ENCODE measurements at places on chromosomes 5 and 9. TPM values are rescaled to one million over a fixed set of nuclear protein-coding genes. Genes with fewer than 3 reads are reported as not detected.

DNA sequence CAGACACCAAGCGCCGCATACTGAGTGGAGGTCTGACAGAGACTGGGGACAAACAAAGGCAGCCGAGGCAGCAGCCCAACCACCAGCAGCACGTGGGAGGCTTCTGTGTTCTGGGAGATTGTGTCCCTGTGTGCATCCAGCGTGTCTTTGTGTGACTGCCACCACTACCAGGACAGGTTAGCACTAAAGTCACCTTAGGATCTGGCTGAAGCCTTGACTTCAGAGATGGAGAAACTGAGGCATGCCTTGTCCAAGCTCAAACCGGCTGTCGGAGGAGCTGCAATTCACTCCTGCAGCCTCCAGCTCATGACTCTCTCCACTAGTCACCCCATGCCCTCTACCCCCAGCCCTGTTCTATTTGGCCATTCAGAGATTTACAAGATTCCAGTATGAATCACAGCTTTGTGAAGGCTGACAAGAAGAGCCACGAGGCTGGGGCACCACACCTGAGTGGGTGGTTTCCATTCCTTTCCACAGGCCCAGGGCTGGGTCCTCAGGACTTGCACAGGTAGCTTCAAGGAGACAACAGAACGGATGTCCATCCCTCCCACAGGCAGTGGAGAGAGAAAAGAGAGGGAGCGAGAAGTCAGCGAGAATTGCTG, 69.3 kb downstream of the SHB start:
- DNase-seq, result no peak

Gene STK32A
- 0.64 TPM for total RNA-seq

DNA sequence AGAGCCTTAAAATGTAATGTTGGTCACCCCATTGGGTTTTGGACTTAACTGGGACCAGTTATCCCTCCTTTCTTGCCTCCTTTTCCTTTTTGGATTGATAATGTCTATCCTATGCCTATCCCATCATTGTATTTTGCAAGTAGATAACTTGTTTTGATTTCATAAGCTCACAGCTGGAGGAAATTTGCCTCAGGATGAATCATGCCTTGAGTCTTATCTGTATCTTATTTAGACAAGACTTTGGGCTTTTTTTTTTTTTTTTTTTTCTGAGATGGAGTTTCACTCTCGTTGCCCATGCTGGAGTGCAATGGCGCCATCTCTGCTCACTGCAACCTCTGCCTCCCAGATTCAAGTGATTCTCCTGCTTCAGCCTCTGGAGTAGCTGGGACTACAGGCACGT, 443.3 kb downstream of the DNAH5 start:
- no peak for DNase-seq

- DNase-seq, result no peak
Observed at GRCh38 chr9:37364751-37365360, 57.6 kb upstream of the GRHPR start.

- no peak for DNase-seq
Observed at GRCh38 chr9:37555786-37556185, 20.4 kb downstream of the FBXO10 start.

Gene ARID3C
- not detected for total RNA-seq

GRCh38 chr5:149999359-149999758, 1.1 kb downstream of the TIGD6 start:
- no peak for DNase-seq

DNA sequence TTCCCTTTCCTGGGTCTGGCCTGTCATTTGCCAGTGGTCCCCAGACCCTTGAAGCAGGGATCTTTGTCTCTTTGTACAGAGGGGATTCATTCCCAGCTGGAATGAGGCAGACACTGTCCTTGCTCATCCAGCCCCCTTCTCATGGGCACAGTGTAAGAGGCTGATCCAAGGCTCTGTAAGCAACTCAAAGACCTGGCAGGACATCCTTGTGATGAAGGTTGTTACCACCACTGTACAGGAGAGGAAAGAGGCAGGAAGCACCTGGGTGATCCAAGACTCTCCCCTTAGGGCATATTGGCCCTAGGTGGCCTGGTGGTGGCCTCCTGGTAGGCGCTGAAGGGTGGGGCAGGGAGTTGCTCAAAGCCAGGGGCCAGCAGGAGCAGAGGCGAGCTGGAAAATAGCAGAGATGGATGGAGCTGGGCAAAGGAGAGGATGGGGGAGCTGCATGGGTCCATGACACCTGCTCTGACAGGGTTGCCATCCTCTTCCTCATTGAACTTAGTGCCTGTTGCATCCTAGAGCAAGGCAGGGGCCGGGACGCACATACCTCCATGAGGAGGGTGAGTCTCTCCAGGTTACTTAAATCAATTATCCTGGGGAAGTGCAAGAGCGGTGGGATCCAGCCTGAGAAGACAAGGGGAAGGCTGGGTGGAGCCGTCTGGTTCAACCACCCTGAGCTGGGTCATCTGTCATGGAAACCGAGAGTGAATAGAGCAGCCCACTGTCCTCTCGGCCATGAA, 9.8 kb upstream of the GADD45G start:
- DNase-seq, result no peak

Gene NIM1K
- total RNA-seq, result 0.34 TPM

DNA sequence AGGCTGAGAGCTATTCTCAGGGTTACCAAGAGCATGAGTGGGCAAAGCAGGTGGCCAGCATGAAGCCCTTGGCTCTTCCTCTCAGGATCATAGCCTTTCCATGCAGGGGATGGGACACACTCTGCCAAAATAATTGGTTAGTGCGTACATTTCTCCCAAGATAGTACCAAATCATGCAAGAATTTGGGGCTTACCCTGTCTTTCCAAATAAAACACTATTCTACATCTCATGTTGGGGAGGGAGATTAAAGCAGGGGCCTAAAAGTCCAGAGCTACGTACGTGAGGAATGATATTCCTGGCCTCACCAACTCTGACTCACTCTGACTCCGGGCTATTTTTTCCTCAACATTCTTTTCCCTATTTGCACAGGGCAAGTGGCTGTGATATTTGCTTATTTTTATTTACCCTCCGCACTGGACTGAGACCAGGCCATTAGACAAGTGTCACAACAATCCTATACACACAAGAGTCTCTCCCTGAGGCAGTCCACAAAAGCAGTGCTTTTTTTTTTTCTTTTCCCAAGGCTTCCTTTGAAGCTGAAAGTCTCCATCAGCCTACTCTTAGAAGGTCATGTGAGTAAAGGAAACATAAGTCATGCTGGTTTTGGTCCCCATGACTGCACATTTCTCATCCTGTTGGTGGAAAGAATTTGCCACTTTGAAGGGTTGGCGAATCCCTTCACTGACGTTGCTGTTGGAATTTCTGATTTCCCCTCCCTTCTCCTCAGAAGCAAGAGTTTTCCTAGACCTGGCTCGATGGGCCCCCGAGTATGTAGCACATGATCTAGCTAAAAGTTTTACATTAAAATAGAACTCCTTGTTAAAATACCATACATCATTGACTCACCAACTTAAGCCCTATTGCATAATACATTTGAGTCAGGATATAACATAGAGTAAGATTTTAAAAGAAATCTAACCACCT, 40.0 kb downstream of the TMEM252 start:
- DNase-seq, result no peak

DNA sequence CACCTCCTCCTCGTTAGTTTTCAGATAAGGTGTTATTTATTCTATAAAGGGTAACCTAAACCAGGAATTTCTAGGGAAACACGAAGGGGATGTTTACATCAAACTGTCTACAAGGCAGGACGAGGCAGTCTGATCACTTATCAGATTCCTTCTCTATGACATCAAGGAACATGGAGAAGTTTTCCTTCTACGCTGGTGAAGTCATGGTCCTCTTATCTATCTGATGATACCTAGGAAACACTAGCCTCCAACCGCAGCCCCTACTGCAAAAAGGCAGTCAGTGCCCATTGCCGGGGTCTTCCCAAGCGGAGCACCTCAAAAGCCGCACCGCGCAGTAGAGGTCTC, 1.5 kb downstream of the MPDZ start:
- no peak for DNase-seq

Gene SLC28A3
- 0.84 TPM for total RNA-seq

DNA sequence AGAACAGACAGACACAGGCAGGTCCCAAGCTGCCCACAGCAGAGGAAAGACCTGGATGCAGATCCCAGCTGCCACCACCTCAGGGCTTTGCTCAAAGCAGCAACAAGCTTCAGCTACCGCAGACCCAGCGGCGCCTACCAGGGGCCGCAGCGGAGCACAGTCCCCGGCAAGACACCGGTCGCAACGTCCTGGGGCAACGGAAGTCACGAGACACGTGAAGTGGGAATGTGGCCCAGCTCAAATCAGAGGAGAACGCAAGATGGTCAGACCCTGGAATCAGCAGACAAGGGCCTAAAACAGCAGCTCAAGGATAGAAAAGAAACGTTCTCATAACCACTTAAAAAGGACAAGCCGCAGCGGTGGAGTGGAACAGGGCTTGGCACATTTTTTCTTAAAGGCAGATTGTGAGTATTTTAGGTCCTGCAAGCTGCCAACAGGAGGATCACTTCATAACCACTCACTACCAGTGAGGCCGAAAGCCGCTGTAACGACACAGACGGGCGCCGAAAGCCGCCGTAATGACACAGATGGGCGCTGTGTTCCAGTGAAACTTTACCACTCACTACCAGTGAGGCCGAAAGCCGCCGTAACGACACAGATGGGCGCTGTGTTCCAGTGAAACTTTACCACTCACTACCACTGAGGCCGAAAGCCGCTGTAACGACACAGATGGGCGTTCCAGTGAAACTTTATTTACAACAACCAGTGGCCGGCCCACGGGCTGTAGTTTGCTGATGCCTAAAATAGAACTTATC, 21.7 kb downstream of the SLC9A3 start:
- no peak for DNase-seq

DNA sequence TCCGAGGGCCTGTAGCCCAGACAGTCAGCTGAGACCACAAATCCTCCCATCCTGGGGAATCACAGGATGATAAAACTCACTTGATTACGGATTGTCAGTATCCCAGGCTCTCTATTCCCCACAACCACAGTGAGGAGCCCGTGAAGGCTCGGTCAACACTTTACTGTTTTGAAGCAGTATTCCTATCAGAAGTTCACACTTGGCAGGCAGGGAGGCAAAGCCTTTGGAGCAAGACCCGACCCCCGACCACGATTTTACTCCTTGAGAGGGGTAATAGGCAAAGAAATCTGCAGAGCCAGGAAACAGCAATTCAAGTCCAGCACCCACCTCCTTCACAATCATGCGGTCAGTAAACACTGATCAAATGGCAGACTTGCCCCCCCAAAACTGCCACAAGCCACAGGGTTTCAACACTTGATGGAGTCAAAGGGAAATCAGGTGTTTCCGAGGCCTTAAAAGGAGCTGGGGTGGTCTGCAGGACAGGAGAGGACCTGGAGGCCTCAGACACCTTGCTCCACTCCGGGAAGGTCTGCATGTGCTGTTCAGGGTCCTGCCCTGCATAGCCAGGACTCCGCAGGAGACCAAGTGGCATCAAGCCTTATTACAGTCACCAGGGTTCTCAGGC, 25.2 kb downstream of the BICD2 start:
- DNase-seq, result no peak

DNA sequence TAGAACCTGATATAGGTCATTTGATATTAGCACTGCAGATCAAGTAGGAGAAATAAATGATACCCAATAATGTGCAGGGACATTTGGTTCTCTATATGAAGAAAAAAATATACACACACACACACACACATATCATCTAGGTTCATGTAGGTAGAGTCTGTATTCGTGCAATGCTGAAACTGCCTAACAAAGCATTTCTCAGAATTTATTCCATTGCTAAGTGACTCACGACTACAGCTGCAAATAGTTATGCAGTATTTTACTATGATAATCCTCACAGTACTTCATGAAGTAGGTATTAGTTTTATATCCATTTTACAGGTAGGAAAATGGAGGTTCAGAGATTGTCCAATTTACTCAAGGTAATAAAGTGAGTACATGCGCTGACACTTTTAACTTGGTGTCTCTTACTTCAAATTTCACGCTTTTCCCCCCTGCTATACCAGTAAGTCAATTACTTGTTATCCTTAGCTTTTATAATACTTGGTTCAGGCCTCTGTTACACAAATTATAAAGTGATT, 2.4 kb downstream of the GIN1 start:
- no peak for DNase-seq

DNA sequence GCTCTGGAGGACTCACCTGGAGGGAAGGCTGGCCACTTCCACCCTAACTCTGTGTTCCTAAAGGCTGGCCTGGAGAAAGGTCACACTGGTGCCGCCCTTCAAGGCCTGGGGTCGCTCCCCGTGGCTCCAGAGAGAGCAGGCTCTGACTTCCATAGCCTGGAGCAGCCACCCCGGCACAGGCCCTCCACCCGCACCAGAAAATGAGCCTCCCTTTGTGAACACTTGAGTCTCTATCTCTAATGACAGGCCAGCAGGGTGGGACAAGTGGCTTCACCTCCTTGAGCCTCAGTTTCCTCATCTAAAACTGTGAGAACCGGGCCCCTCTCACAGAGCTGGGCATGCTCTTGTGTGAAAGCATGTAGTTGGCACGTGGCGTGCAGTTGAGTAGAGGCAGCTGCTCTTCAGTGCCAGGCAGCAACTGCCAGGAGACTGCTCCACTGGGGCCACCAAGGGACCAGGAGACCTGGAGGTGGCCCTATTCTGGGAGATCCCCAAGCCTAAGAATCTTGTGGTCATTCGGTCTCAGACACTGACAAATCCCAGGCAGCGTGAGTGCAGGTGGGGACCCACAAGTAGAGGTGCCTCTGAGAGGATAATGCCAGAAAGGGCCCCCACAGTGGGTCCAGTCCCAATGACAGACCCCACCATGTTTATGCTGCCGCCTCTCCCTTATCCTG, 56.7 kb upstream of the GARNL3 start:
- peak; percentile 14 for DNase-seq

DNA sequence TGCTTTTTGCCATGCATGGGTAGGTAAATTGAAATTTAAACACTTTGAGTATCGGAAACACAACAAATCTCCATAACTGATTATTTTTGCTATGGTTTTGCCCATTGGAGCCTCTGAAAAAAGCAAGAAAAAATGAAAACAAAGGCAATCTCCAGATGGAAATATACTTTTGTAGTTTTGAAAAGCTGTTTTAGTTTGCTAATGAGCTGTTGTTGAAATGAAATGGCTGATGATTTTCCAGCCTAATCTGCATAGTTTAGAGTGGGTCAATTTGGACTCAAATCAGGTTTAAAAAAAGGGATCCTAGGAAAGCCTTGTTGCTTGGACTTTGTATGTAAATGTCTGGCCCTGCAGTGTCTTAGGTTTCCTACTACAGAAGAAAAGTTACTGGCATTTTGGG, 285.8 kb downstream of the CAAP1 start:
- no peak for DNase-seq

Gene FGD3
- 3.6 TPM for total RNA-seq

DNA sequence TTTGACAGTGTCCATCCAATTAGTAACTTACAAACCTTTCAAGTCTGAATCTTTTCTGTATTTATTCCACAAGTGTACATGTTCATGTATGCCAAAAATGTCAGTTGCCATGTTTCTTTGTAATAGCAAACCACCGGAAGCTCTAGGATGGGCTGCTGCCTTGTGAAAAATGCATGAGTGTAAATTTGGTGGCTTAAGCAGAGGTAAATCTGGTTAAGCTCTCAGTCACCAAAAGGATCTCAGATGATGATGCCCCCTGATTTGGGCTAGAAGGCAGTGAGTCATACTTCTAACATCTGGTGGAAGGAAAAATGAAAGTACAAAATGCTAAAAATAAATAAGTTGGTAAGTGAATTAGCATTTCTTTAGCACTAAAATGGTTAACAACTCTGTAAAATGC, 567.5 kb downstream of the ELAVL2 start:
- no peak for DNase-seq
